ENCODE measurements at places on chromosomes 11 and 22.

- peak; percentile 92 for DNase-seq
Observed at GRCh38 chr11:35321532-35322317, 97.6 kb downstream of the SLC1A2 start.

GRCh38 chr11:32312206-32312817, 123.0 kb downstream of the WT1 start:
- DNase-seq, result no peak

- DNase-seq, result no peak
Observed at GRCh38 chr11:17906436-17906835, 106.4 kb downstream of the SERGEF start.

DNA sequence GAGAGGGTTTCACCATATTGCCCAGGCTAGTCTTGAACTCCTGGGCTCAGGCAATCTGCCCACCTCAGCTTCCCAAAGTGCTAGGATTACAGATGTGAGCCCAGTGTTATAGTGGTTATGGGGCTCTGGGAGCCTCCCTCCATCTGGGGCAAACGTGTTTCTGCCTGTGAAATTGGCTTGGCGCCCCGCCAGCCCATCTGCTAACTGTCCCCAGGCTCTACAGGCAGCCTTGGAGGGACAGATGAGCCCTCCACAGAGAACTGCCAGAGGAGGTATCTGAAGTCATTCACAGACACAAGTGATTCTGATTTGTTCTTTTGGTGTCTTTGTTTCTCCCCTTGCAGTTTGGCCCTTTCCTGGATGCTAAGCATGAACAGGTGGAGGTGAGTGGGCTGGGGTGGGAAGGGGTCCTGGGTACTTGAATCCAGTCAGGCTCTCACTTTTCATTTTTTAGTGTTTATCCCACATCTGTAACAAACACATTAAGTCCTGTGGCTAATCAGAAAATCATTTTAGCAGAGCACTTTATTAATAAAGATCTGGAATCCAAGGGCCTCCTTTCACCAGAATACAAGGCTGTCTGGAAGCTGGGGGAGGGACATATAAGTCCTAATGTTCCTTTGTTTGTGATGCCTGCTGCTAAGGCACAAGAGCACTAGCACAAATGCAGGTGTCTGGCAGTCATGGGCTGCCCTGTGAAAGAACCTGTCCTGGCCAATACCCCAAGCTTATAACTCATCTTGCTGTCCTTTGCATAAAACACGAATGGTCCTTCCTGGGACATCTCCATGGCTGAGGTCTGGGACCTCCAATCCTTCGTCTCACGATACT, 25.7 kb upstream of the CDC42EP2 start:
- peak; percentile 69 for DNase-seq

DNA sequence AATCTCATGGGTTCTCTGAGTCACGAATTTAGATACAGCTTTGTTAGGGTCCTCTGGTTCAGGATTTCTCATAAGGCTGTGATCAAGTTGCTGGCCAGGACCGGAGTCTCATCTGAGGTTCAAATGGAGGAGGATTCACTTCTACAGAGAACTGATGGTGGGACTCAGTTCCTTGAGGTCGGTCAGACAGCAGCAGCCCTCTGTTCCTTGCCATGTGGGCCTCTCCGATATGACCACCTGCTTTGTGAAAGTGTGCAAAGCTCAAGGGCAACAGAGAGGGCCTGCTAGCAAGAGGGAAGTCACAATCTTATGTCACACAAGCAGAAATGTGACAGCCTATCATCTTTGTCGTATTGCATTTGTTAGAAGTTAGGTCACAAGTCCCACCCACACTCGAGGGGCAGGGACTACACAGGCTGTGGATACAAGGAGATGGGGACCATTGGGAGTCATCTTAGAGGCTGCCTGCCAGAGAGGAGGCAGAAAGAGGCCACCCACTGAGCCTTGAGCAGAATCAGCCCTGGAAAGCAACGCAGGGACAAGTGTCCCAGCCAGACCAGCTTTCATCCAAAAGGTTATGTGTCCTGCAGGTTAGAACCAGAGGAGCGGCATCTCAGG, 34.5 kb downstream of the RPUSD4 start:
- DNase-seq, result no peak

DNA sequence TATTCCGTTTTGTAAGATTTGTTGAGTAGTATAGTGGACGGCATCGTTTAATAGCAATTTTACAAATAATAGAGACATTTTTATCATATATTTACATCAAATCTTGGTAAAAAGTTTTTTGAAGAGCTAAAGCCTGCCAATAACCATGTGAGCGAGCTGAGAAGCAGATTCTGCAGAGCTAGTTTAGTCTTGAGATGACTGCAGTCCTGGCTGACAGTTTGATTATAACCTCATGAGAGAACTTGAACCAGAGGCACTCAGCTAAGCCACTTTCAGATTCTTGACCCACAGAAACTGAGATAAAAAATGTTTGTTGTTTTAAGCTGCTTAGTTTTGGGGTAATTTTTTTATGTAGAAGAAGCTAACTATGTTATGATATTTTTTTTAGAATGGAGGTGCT, 78.9 kb downstream of the PDE3B start:
- DNase-seq, result no peak

DNA sequence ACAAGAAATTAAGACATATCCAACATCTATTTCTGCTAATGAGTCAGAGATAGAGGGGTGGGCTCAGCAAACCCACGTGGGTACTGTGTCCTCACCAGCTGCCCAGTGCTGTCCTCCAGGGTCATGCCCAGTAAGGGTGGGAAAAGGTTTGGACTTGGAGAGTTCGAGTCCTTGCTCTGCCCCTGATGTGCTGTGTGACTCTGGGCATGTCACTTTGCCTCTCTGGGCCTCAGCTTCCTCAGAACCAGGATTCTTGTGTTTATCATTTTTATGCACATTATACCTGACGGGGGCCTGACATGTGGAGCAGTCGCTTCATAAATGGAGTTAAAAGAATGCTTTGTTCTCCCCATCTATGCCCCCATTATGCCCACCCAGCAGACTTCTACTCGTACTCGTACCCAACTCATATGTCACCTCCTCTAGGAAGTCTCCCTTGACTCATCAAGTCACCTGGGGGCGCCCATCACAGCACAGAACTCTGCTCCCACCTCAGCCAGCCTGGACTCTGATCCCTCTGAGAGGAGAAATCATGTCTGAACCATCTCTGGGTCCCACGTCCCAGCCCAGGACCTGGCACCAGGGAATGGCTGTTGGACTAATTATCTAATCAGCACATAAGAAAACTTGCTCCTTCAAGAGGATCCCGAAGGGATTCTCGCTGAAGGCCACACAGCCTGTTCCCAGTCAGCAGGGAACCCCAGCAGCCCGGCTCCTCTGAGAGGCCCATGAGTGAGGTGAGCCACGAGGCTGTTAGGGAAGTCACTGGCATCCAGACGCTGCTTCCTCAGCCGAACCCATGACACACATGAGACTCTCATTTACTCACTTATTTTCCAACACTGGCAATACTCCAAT, 38.7 kb upstream of the TSKU start:
- peak; percentile 60 for DNase-seq

GRCh38 chr11:64384028-64384737, 25.2 kb downstream of the RPS6KA4 start:
- no peak for DNase-seq

DNA sequence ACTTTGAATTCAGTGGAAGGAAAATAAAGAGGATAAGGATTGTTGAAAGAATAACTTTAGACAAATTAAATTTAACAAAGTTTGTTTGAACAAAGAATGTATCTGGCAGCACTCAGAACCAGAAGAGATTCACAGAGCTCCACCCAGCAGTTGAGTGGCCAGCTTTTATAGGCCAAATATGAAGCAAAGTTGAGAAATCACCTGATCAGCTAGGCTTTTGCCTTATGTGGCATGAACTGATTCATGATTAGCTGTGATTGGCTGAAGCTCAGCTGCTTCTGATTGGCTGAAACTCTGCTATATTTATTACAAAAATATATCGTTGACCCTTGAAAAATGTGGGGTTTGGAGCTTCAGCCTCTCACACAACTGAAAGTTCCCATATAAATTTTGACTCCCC, 62.6 kb downstream of the PIWIL4 start:
- DNase-seq, result no peak

- no peak for DNase-seq
Observed at GRCh38 chr11:57313071-57313787, 11.5 kb downstream of the TNKS1BP1 start.

GRCh38 chr11:98600786-98601773, 419.7 kb upstream of the CNTN5 start:
- DNase-seq, result no peak

DNA sequence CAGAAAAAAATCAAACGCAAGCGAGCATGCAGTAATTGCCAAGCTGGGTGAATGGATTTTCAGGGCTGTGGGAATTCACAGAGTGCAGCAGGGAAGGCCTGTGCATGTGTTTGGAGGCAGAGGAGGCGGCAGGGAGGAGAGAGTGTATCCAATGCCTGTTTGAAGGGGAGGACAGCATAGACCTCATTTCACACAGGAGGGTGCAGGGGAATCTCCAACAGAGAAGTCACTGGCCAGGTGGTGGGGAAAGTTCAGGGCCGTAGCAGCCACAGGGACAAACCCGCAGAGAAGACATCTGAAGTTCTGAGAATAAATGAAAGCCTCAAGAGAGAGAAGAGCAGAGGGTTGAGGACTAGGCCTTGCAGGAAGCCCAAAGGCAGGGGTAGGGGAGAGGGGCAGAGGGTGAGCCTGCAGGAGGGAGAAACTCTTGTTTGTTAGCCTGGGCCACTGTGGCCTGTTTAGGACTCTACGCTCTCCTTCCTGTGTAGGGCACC, 19.2 kb upstream of the KDM2A start:
- DNase-seq, result no peak

- peak; percentile 21 for DNase-seq
Observed at GRCh38 chr11:57546869-57547475, 9.6 kb downstream of the SMTNL1 start.

- DNase-seq, result no peak
Observed at GRCh38 chr11:123073343-123074057, 11.6 kb upstream of the HSPA8 start.

GRCh38 chr22:32527756-32528155, 53.1 kb downstream of the FBXO7 start:
- DNase-seq, result no peak

DNA sequence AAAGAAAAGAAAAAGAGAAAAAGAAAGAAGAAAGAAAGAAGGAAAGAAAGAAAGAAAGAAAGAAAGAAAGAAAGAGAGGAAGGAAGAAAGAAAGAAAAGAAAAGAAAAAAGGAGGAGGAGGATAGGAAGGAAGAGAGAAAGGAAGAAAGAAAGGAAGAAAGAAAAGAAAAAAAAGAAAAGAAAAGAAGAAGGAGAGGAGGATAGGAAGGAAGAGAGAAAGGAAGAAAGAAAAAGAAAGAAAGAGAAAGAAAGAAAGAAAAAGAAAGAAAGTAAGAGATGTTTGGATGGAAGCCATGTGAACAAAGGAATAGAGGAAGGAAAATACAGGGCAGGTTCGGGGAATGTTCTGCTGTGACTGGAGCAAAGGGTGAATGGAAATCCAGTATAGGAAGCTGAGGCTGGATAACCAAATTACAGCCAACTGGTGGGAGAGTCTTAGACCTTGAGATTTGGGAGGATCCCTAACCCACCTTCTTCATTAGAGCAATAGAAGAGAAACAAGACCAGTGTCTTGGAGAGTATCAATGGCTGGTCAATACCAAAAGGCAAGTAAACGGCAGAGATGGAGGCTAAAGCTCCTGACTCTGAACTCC, 94.9 kb downstream of the RASSF10 start:
- no peak for DNase-seq

GRCh38 chr11:126375726-126376125, 20.2 kb downstream of the ST3GAL4 start:
- no peak for DNase-seq

DNA sequence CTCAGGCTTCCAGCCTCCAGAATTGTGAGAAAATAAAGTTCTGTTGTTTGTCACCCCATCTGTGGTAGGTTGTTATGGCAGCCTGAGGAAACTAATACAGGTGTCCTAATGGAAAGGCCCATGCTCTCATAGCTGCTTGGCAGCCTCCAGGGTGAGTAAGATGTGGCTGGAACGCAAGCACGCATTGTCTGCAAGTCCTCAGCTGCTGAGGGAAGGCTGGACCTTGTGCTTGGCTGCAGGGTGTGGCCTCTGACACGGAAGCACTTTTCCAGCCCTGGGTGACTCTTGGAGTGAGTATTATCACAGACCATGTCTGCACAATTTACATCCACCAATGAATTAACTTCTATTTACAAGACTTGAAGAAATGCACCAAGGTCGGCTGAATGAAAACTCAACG, 44.4 kb upstream of the BARX2 start:
- DNase-seq, result no peak

DNA sequence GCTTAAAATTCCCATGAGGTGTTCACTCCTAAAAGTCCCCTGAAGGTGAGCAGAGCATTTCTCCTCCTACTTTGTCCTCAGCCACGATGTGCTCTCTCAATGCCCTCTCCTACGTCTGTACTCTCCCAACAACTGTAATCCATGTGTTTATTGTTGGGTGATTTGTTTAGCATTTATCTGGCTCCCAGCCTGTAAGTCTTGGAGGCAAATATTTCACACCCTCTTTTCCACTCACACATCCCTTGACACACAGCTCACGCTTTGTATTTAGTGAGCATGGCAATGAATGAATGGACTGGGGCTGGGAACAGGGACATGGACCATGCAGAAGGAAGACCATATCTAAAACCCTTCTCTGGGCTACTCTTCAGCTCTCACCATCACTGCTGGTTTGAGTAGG, 22.6 kb downstream of the HTR3A start:
- no peak for DNase-seq

- DNase-seq, result no peak
Observed at GRCh38 chr11:31132531-31133421, 236.8 kb downstream of the DCDC1 start.

DNA sequence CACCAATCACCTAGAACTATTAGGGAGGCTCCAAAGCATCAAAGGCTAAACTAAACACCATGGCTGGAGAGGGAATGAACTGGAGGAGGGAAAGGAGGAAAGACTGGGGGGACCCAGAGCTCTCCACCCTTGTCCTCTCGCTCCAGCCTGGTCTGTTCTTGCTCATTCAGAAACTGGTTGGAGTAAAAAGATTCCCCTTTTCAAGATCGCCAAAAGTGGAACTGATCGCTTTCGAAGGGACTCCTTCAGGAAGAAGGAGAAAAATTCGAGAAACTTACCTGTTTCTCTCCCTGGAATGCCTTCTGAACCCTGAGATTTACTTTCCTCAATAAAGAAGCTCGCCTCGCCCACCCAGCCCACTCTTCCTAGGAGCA, 46.9 kb downstream of the OR4D9 start:
- DNase-seq, result no peak

DNA sequence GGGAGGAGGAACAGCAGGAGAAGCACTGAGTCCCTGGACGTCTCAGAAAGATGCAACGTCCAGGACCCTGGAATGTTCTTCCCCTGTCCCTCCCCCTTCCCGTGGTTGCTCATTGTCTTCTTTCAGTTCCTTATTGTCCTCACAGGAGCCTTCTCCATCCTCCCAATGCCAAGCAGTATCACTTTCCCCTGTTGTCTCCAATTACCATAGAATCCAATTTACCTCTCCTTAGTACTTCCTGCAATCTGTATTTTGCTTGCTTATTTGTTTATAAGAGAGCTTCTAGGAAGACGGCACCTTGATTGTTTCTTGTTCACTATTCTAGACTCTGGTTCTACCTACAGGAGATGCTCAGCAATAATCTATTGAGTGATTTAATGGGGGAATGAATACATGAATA, 1273.7 kb downstream of the LRRC4C start:
- DNase-seq, result no peak

GRCh38 chr11:78795621-78796261, 221.1 kb upstream of the NARS2 start:
- DNase-seq, result no peak

GRCh38 chr22:20391222-20391621, 2.7 kb upstream of the ZNF74 start:
- no peak for DNase-seq
